ENCODE measurements at places on chromosomes 5 and 9.

GRCh38 chr5:56610093-56610698 is 205.2 kb upstream of the MAP3K1 start:
- no peak for DNase-seq

GRCh38 chr9:114287763-114288192 is 35.1 kb upstream of the ORM1 start:
- DNase-seq: no peak

- no peak for DNase-seq
These were observed 248.8 kb downstream of the TENT4A start for GRCh38 chr5:6961837-6962635.

- DNase-seq: no peak
These were observed 140.2 kb upstream of the BRINP1 start for GRCh38 chr9:119509291-119509905.

GRCh38 chr5:109656829-109657228 is 32.9 kb upstream of the MAN2A1 start:
- peak; percentile 80 for DNase-seq

DNA sequence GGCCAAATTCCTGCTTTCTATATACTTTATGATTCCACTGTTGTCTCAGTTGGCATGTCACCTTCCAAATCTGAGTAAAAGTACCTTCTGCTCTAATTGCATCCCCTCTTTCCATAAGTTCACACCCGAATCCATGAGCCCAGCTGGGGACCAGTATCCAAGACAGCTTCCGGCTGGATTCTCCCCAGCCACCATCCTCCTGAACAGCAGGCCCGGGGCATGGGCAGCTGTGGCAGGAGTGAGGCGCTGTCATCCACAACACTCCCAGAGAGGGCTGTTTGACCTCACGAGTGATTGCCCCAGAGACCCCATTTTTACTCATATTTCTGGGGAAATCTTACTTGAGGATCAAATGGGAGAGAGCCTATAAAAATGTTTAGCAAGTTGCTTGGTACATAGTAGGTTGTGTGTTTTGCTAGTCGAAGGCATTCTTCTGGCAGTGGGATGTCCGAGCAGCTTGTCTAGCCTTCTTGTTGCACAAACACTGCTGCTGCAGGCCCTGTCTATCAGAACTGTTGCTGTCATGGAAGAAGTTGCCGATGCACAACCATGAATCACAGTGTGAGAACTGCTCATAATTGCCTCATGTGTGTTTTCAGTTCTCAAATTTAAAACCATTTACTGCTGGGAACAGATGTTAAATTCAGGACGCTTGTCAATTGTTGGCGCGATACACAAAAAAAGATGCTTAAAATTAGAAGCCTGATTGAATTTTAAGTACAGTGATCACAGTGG is 93.8 kb downstream of the HSPA4 start:
- no peak for DNase-seq

GRCh38 chr5:69212022-69212421 is 22.6 kb downstream of the CENPH start:
- no peak for DNase-seq

- DNase-seq: no peak
These were observed 144.6 kb downstream of the SMC2 start for GRCh38 chr9:104238668-104239067.

DNA sequence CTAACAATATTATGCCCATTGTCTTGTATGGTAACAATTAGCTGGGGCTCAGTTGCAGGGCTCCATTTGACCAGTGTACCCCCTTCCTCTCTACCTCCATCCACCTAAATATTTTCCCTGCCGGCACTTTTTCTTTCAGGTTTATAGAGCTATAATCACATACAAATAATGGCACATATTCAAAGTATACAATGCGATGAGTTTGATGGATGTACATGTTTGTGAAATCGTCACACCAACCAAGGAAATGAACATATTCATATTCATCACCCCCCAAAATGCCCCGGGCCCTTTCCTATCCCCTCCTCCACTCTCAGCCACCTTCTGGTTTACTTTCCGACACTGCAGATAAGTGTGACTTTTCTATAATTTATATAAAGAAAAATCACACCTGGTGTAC is 351.5 kb downstream of the GADD45G start:
- no peak for DNase-seq

GRCh38 chr5:12865529-12865928 is 961.3 kb upstream of the CTNND2 start:
- peak; percentile 8 for DNase-seq

GRCh38 chr9:134546246-134546731 is 95.3 kb upstream of the COL5A1 start:
- no peak for DNase-seq

- DNase-seq: peak; percentile 36
These were observed 6.7 kb upstream of the CDH6 start for GRCh38 chr5:31186672-31187267.

DNA sequence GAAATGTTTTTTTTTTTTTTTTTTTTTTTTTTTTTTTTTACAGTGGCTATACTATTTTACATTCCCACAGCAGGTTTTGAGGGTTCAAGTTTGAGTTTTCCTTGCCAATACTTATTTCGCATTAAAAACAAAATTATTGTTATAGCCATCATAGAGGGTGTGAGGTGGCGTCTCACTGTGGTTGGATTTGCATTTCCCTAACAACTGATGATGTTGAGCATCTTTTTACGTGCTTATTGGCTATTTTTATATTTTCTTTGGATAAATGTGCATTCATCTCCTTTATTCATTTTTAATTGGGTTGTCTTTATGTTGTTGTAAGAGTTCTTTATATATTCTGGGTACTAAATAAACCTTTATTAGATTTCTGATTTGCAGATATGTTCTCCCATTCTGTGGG is 18.9 kb upstream of the UBLCP1 start:
- no peak for DNase-seq

- peak; percentile 50 for DNase-seq
These were observed 51.7 kb downstream of the FBXW11 start for GRCh38 chr5:171954721-171955120.

DNA sequence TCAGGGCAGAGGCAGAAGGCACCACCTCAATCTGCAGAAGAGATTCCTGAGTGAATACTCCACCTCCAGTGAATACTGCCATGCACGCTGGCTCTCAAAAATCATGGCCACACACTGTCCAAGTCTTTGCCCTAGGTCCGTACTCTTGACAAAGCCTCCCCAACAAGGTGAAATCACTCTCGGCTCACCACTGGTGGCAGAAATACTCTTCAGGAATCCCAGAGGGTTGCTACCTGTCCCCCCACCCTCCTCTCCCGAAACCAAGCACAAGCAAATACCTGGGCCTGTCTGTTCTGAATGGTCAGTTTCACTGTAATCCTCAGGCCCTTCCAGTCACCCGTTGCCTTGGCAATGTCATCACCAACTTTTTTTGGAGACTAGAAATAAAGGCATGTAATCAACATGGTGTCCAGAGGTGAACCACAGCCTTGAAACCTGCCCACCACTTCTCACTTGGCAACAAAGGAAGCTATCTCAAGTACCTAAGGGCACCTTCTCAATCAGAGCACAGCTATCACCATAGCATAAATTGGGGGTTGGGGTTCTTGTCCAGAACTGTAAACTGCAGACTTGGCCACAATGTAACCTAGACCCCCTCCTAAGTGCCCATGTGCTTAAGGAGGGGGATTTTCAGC is 1.8 kb downstream of the RPL12 start:
- DNase-seq: no peak

DNA sequence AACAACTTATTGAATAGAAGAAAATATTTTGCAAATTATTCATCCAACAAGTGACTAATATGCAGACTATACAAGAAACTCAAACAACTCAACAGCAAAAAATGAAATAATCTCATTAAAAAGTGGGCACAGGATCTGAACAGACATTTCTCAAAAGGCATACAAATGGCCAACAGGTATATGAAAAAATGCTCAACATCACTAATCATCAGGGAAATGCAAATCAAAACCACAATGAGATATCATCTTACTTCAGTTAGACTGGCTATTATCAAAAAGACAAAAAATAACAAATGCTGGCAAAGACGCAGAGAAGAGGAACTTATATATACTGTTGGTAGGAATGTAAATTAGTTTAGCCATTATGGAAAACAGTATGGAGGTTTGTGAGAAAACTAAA is 1.8 kb upstream of the AMACR start:
- DNase-seq: no peak

- DNase-seq: no peak
These were observed 69.8 kb downstream of the FOXD1 start for GRCh38 chr5:73378765-73379164.

DNA sequence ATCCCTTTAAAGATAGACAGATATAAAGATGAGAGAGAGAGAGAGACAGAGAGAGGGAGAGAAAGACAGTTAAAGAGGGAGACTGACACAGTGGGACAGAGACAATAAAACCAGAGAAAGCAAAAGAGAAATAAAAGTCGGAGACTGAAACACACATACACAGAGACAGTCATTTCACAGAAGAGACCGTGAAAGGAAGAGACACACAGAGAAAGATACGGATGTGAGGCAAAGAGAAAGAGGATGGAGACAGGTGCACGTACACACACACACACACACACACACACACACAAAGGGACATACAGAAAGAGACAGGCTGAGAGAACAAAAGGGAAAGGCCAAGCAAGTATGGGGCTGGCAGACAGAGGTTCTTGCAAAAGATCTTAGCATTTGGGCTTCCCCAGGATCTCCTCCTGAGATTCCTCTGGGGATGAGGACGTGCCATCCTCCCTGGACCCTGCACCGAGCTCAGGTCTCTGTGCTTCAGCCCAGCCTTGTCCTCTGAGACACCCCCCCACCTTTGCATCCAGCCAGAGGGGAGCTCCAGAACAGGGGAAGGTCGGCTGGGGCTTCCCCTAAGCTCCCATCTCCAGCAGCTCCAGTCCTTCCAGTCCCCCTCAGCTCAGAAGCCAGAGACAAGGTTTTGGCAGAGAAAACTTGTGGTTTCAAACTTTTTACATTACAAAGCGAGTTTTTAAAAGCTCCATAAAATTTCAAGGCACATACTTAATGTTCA is 318.4 kb upstream of the PANK3 start:
- no peak for DNase-seq

- no peak for DNase-seq
These were observed 71.9 kb upstream of the LRRTM2 start for GRCh38 chr5:138946831-138947560.

GRCh38 chr5:69224520-69224919 is 10.2 kb upstream of the CDK7 start:
- DNase-seq: no peak

DNA sequence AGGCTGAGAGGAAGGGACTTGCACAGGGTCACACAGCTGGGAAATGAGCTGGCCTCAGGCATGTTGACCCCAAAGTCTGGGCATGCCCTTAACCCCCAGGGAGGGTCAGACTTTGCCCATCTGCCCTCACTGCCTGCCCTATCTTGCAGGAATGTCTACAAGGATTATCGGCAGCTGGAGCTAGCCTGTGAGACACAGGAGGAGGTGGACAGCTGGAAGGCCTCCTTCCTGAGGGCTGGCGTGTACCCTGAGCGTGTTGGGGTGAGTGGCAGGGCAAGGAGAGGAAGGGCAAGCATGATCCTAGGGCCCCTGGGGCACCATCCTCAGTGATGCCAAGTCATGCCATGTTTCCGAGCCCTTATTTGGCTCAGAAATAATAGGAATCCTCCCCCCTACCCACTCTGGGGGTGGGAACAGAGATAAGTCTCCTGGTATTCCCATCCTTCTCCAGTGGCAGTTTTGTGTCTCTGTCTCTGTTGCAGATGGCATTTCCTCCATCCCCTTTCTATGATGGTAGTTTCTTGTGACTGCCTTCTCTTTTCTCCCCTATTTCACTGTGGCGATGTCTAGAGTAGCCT is 28.5 kb downstream of the GOLGA2 start:
- no peak for DNase-seq
